ENCODE measurements at places on chromosomes 6 and 20. TPM values are rescaled to one million over a fixed set of nuclear protein-coding genes. Genes with fewer than 3 reads are reported as not detected.
A peak's percentile ranks its signal among the peaks of the same experiment; 100 is the strongest.

TMEM170B gene
- 3.9 TPM for total RNA-seq

GHRH gene
- total RNA-seq: not detected

GRCh38 chr6:134594881-134595280 is 277.0 kb upstream of the SGK1 start:
- DNase-seq: no peak
- H3K27me3 ChIP-seq: no peaks in the 10 kb centered on the region
- H3K27ac ChIP-seq: no peak overlapping the region
- H3K4me3 ChIP-seq: no peak overlapping the region
- no peaks in the 10 kb centered on the region for H3K36me3 ChIP-seq

GRCh38 chr6:154504102-154504501 is 6.4 kb downstream of the CNKSR3 start:
- H3K27ac ChIP-seq: no peak overlapping the region
- H3K27me3 ChIP-seq: no peaks in the 10 kb centered on the region
- no peak for DNase-seq

DNA sequence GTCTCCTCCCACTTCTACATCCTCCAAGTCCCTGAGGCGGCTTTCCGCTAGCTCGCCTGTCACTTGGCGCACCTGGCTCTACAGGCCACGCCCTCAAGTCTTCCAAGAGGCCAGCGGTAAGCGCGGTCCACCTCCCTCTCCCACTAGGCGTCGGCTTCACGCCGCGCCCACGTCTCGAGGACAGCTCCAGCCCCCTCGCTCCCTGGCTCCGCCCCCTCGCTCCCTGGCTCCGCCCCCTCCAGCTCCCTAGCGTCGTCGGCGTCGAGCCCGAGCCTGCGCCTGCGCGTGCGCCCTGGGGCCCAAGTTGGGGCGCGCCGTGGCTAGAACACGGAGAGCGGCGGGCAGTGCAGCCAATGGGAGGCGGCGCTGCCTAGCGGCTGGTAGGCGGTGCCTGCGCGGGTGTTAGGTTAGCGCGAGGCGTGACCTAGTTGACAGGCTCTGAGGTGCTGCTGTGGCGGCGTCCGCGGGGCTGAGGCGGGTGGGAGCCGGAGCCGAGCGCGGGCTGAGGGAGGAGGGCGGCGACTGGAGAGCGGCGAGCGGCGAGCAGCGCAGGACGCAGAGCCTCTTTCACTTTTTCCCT is at the start of gene MACROD2:
MACROD2 (plus strand) TSS at position 431 of the 580 bp plus-strand sequence.
- DNase-seq: peak; percentile 99
- peaks cover 10% of the 10 kb centered on the region for H3K4me1 ChIP-seq
- peak within 1 kb of the TSS; percentile 66 for H3K4me3 ChIP-seq
- no peak within 1 kb of the TSS for H3K27ac ChIP-seq

GRCh38 chr6:170037541-170038250 is 253.2 kb downstream of the DLL1 start:
- H3K4me3 ChIP-seq: no peak overlapping the region
- peaks cover 93% of the 10 kb centered on the region for H3K27me3 ChIP-seq
- H3K36me3 ChIP-seq: no peaks in the 10 kb centered on the region
- no peaks in the 10 kb centered on the region for H3K4me1 ChIP-seq

DNA sequence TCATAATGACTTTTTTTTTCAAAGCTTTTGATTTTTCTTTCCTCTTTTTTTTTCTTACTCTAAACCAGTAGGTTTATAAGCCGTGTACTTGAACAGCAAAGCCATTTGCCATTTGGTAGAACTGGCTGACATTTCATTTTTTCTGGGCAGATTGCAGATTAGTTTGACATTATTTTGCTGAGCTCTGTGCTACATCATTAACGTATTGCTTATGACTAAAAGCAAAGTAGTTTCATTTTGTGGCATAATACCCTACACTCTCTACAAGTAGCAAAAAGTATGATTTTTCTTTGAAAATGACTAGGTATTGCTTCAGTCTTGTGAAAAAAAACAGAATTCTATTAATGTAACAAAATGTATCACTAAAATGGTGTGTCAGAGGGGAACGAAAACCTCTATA is 141.3 kb downstream of the GRIK2 start:
- no peaks in the 10 kb centered on the region for H3K4me1 ChIP-seq
- DNase-seq: no peak
- no peaks in the 10 kb centered on the region for H3K36me3 ChIP-seq
- H3K27ac ChIP-seq: no peak overlapping the region
- no peaks in the 10 kb centered on the region for H3K27me3 ChIP-seq

GRCh38 chr20:50645253-50646068 is 45.9 kb downstream of the RIPOR3 start:
- peak overlapping the region; percentile 16 for H3K4me3 ChIP-seq
- H3K36me3 ChIP-seq: no peaks in the 10 kb centered on the region
- peak overlapping the region; percentile 86 for H3K27ac ChIP-seq
- H3K27me3 ChIP-seq: no peaks in the 10 kb centered on the region
- DNase-seq: peak; percentile 100
- H3K4me1 ChIP-seq: peaks cover 62% of the 10 kb centered on the region

DNA sequence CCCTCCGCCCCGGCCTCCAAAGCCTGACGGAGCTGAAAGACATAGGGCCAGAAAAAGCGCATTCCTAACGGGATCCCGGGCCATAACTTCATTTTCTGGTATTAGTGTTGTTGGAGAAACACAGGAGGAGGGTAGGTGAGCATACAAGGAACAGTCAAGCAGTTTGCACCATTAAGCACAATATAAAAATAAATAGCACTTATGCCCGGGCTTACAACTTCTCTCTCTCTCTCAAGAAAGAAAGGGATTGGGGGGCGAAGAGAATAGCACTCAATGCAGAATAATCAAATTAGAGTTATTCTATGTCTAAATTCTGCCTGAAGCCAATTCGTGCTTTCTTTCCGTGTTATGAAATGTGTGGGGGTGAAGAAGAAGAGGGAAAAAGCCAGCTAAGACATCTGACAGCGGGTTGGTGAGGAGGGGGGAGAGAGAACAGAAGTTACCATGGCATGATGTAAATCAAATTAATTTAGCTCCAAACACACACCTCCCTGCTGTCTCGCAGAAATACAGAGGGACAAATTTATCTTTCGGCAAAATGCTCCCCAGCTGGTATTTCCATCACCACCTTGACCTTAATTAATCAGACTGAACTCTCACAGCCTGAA is 508 bp upstream of the METTL24 start:
- H3K27me3 ChIP-seq: peaks cover 28% of the 10 kb centered on the region
- DNase-seq: no peak
- no peaks in the 10 kb centered on the region for H3K4me1 ChIP-seq
- no peak overlapping the region for H3K4me3 ChIP-seq
- no peak overlapping the region for H3K27ac ChIP-seq

DNA sequence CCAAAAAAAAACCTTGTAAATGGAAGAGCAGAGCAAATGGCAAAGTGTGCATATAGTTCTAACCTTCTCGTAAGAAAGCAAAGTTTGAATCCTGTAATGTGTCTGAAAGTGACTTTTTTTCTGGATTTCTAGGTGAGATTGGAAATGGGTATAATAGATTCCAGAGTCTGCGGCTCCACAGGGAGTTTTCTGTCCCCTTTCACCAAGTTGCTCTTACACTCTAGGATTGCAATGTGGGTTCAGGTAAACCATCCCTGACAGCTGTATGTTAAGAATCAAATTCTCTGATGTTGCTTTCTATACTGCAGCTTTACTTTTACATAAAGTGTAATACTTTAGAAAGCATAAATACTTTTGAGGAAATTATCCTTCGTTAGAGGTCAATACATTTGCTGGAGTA is 260.1 kb downstream of the PRL start:
- peak overlapping the region; percentile 18 for H3K4me3 ChIP-seq
- H3K27me3 ChIP-seq: no peaks in the 10 kb centered on the region
- peaks cover 22% of the 10 kb centered on the region for H3K4me1 ChIP-seq
- H3K27ac ChIP-seq: peak overlapping the region; percentile 34
- H3K36me3 ChIP-seq: no peaks in the 10 kb centered on the region

All from PC-9 (cell line).